HFFc6 (cell line): ENCODE measurements at places on chromosomes 12 and 14. TPM values are rescaled to one million over a fixed set of nuclear protein-coding genes. Genes with fewer than 3 reads are reported as not detected.

The CD4 gene
- total RNA-seq: 0.11 TPM in 1 of 2 replicates, not detected in the other

The RNASE7 gene
- total RNA-seq: not detected in 3 replicates

The CLEC1A gene
- total RNA-seq: 0.36 to 0.70 TPM (median 0.38 TPM) in 3 replicates

The MGAT4C gene
- total RNA-seq: not detected in 3 replicates

The RPS6KA5 gene
- total RNA-seq: 0.32 to 0.58 TPM (median 0.36 TPM) in 3 replicates

The CCDC88C gene
- not detected in 3 replicates for total RNA-seq

The PMEL gene
- 0.16 and 0.68 TPM in 2 replicates for total RNA-seq

The NDRG2 gene
- 0.25 to 0.31 TPM in 2 of 3 replicates, not detected in the other for total RNA-seq

The TDRD9 gene
- total RNA-seq: not detected in 3 replicates

The C12orf42 gene
- total RNA-seq: not detected in 2 replicates

The TBX3 gene
- total RNA-seq: 94.0 to 129 TPM (median 99.2 TPM) in 3 replicates

The ACVR1B gene
- 12.1 to 15.2 TPM (median 13.6 TPM) in 3 replicates for total RNA-seq

The SLC6A12 gene
- total RNA-seq: not detected in 3 replicates

The CKAP4 gene
- total RNA-seq: 555 to 616 TPM (median 568 TPM) in 3 replicates
